ENCODE measurements at places on chromosomes 2 and 18.

- DNase-seq = no peak
Observed at GRCh38 chr2:68436270-68436669, 30.8 kb downstream of the FBXO48 start.

- DNase-seq = no peak
Observed at GRCh38 chr2:64420677-64421076, 33.3 kb upstream of the LGALSL start.

GRCh38 chr2:214203744-214204289 is 207.0 kb upstream of the VWC2L start:
- no peak for DNase-seq

GRCh38 chr2:169010633-169011460 is 20.3 kb downstream of the ABCB11 start:
- DNase-seq = no peak

DNA sequence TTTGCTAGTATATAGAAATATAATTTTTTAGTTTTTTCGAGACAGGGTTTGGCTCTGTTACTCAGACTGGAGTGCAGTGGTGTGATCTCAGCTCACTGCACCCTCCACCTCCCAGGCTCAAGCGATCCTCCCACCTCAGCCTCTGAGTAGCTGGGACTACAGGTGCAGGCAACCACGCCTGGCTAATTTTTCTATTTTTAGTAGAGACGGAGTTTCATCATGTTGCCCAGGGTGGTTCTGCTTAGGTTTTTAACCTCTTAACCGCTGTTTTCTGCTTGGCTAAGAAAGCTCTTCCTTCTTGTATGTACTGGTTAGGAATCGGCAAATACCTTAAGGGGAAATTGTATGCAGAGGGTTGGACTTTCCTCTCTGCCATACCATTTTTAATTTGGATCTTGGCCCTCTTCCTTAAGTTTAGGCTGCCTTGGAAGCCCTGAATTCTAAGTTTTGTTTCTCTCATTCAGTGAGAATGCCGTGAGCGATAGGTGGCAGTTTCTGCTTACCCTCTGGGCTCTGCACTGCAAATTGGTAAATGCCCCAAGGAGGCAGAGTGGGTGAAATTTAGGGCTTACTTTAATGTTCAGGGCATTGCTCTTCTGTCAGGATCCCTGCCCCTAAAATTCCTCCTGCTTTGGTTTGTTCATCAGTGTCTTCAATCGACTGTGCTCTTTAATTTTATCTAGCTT is 32.3 kb downstream of the EML6 start:
- DNase-seq = no peak

DNA sequence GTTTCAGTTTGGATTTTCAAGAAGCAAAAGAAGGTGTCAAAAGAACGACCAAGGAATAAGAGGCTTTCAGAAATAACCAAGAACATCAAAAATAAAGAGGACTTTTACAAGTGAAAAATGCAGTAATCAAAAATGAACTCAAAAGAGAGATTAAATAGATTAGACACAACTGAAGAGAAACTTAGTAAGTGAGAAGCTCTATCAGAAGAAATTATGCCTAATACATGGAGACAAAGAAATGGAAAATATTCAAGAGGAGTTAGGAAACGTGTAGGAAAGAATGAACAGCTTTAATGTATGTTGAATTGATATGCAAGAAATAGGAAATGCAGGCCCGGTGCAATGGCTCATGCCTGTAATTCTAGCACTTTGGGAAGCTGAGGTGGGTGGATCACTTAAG is 145.8 kb downstream of the ACOXL start:
- DNase-seq = no peak

GRCh38 chr2:40227210-40227609 is 224.7 kb downstream of the SLC8A1 start:
- no peak for DNase-seq

GRCh38 chr2:88770016-88770415 is 78.5 kb downstream of the RPIA start:
- DNase-seq = no peak

Measured in urinary bladder (tissue), 4 donors.